ENCODE measurements at places on chromosomes 2 and 18. TPM values are rescaled to one million over a fixed set of nuclear protein-coding genes. Genes with fewer than 3 reads are reported as not detected.

Gene GAREM2
- total RNA-seq, result 12.9 TPM

Gene SIX3
- not detected for total RNA-seq

Gene PSTPIP2
- total RNA-seq, result 9.2 TPM

Gene CEBPZOS
- 15.3 TPM for total RNA-seq

Gene HOXD4
- total RNA-seq, result not detected

Gene PLEK
- not detected for total RNA-seq

Gene RTP5
- total RNA-seq, result not detected

Gene ICOS
- total RNA-seq, result not detected

Gene C2orf92
- 9.0 TPM for total RNA-seq

Gene IGFBP2
- 775 TPM for total RNA-seq

Gene CHPF
- 392 TPM for total RNA-seq

Gene TP53I3
- total RNA-seq, result 171 TPM

Gene CHST9
- total RNA-seq, result not detected

Gene SPC25
- total RNA-seq, result 3.0 TPM

Gene MPV17
- total RNA-seq, result 56.1 TPM

Gene HES6
- 1.6 TPM for total RNA-seq

Gene CTAGE1
- total RNA-seq, result 0.22 TPM

Gene GGCX
- 62.5 TPM for total RNA-seq

Gene KCNG3
- not detected for total RNA-seq

Gene TMEM185B
- 47.2 TPM for total RNA-seq

Gene MYO7B
- total RNA-seq, result under 0.01 TPM

Gene SNTG2
- not detected for total RNA-seq

Gene SERPINB12
- not detected for total RNA-seq

Gene SLC4A5
- total RNA-seq, result 1.2 TPM

Gene SLC1A4
- 7.9 TPM for total RNA-seq

Gene CYTIP
- total RNA-seq, result not detected

Gene DSG1
- 1.2 TPM for total RNA-seq

Gene KCNG2
- total RNA-seq, result not detected

Gene GALR1
- not detected for total RNA-seq

Gene NEDD4L
- total RNA-seq, result 122 TPM

Gene WDPCP
- 14.6 TPM for total RNA-seq

Gene PTPRM
- 58.5 TPM for total RNA-seq

Gene GBX2
- total RNA-seq, result not detected

Gene FAM110C
- 2.4 TPM for total RNA-seq

Gene NAB1
- 29.4 TPM for total RNA-seq

Gene DSEL
- total RNA-seq, result 28.7 TPM

Gene CNDP1
- total RNA-seq, result not detected

Gene PXDN
- 335 TPM for total RNA-seq

Gene RAB6C
- 1.2 TPM for total RNA-seq

Gene GPBAR1
- 1.2 TPM for total RNA-seq

Gene RAB31
- total RNA-seq, result 34.2 TPM

Gene C1QL2
- total RNA-seq, result not detected

Gene CYP26B1
- total RNA-seq, result 85.6 TPM

Gene ATL2
- total RNA-seq, result 29.7 TPM

Gene GCG
- total RNA-seq, result not detected

Gene UGT1A6
- 0.79 TPM for total RNA-seq

Gene EGR4
- total RNA-seq, result not detected

Gene MCM6
- total RNA-seq, result 8.1 TPM

Measured in placental epithelial cell (primary cell).